HT1080 (cell line): ENCODE measurements at places on chromosomes 13 and 19.
A peak's percentile ranks its signal among the peaks of the same experiment; 100 is the strongest.

GRCh38 chr19:45451131-45451849 is 16.5 kb upstream of the FOSB start:
- peak; percentile 58 for DNase-seq

DNA sequence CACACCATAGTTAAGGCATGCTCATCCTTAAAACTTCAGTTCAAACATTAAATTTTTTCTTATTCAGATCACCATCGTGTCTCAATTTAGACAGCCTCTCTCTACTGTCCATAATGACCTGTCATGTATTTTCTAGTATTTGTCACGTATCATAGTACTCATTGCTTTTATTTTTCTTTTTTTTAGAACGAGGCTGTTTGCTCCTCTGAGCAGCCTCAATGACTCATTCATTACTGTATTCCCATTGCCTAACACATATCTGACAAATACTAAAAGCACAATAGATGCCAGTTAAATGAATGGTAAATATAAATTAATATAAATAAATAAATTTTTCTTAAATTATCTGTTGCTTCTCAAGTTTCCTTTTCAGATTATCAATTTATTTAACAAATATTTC is 245.5 kb downstream of the TUBA3C start:
- DNase-seq = peak; percentile 67

DNA sequence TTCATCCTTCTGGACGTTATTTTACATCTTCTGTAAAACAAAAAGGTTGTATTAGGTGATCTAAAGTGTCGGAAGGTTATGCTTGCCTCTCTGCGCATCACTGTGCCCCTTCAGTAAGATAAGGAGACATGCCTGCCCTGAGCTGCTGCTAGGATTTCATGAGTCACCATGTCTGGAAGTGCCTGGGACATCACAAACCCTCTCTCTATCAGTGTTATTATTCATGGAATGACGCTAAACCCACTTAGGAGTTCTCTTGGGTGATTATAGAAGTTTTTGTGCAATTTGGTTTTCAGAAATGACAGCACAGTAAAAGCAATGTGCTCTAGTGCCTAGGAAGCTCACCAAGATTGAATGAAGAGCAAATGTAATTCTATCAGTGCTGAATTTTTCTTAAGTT is 617.7 kb downstream of the DCT start:
- peak; percentile 53 for DNase-seq

GRCh38 chr13:36925603-36926002 is 5.6 kb upstream of the SMAD9 start:
- no peak for DNase-seq

GRCh38 chr19:48999481-49000325 is 6.0 kb downstream of the RUVBL2 start:
- peak; percentile 54 for DNase-seq

- no peak for DNase-seq
Observed at GRCh38 chr19:3132971-3133792, 2.7 kb upstream of the GNA15 start.

DNA sequence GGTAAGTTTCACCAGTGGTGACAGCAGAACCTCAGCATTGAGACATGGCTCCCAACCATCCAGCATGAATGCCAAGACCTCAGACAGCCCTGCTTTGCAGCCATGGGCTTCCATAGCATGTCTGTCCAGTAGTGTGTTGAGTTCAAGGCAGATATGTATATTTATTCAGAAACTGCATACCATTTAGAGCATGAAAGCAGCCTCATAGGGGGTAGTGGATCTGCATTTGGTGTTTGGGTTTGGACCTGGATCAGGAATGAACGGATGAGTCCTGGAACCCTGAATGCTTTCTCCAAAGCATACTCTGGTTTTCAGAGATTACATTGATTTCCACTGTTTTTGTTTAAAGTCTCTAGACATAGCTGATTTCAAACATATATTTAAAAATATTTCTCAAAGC is 114.3 kb downstream of the ESD start:
- no peak for DNase-seq

GRCh38 chr13:71838842-71839241 is 28.2 kb downstream of the DACH1 start:
- no peak for DNase-seq

DNA sequence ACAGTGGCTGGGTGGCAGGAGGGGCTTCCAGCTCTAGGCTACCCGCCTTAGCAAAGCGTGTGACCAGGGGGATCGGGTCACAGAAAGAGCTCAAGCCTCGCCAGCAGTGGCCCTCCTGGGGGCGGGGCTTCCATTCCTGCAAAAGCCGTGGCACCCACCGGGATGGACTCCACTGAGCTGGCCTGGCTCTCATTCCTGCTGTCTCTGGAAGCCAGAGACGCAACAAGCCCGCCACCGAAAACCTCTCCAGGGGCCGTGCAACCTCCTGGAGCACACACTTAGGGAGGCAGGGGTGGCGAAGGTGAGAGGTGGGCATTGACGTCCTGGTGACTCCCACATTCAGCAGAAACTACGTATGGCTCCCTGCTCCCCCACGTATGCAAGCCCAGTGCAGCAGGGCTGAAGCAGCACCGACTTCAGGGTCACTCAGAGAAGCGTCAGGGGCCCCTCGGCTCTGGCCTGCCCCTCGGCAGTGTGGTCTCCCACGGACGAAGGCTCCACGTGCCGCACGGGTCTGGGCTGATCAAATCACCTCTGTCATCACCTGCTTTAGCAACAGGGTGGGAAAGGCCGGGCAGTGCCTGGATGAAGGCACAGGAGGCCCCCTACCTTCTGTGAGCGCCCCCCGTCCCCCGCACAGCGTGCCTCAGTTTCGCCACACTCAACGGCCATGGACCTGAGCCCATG is 3.1 kb downstream of the C19orf25 start:
- no peak for DNase-seq

DNA sequence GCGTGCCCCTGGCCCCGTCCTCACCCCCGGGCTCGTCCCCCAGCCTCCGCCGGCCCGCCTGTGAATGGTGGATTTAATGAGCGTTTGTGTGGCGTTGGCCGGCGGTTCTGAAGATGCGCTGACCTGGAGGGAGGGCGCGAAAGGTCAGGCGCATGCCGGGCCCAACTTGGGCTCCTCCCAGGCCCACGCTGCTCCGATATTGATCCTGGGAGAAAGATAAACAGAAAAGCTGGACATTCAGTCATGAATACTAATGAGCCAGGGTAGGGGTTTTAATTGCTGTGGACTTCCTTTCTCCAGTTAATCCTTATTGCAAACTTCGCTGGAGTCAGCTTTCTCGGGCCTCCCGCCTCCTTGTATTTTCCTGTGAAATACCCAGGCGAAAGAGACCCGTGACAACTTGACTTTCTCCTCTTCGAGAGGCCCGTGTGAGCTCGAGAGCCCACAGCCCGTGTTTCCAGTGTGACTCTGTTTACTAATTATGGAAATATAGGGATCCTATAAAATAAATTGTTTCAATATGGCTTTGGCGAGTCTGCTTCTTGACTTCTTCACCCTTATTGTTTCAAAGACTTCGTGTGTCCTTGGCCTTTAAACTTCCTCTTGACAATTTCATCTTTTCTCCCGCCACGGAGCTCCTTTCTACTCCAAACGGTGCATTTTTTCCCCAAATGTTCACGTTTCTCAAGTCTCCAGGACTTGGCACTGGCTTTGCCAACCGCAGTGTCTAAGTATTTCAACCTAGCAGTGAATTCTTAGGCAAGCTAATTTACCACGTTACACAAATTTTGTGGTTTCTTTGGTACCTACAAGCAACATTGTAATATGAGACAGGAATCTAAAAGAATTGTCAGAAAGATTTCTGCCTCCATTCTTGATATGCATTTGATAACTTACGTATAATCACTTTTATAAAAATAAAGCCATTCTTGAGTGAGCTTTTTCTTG is 10.5 kb downstream of the ZIC2 start:
- no peak for DNase-seq

DNA sequence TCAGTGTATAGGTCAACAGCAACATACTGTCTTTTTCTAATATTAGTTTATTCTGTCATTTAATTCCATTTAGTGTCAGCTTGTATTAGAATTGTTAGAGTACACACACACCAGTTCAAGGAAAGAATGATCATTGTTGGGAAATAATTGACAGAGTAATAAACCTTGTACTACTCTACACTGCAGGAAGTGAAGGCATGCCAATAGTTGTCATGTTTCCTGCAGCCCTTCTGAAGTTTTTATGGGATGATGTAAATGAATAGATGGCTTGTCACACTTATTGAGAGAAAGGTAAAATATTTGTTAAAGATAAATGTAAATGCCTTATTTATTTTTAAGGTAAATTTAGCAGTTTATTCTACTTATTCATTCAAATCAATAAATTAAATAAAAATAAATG is 306.9 kb upstream of the KLHL1 start:
- DNase-seq = no peak

GRCh38 chr19:4352701-4353121 is 9.3 kb downstream of the MPND start:
- no peak for DNase-seq

GRCh38 chr19:43380771-43381386 is 27.4 kb downstream of the CD177 start:
- no peak for DNase-seq

- no peak for DNase-seq
Observed at GRCh38 chr13:26343816-26344215, 89.9 kb downstream of the CDK8 start.

DNA sequence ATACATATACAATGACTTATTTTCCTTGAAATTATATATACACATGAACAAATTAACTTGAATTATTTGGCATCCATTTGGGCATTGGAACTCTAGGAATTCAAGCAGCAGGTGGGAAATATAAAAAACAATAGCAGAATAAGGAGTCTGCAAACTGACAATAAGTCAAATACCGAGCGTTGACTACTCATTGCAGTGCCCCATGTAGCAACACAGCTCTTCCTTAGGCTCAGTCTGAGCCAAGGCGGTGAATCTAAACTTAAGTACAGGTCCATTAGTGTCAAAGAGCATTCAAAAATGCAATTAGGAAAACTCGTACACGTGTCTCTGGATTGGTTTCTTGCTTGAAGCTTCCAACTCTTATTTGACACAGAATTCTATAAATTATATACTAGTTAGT is 462.5 kb upstream of the KLF12 start:
- no peak for DNase-seq

GRCh38 chr13:93996481-93996880 is 483.0 kb downstream of the DCT start:
- no peak for DNase-seq

- no peak for DNase-seq
Observed at GRCh38 chr13:30022796-30023195, 172.4 kb upstream of the UBL3 start.

DNA sequence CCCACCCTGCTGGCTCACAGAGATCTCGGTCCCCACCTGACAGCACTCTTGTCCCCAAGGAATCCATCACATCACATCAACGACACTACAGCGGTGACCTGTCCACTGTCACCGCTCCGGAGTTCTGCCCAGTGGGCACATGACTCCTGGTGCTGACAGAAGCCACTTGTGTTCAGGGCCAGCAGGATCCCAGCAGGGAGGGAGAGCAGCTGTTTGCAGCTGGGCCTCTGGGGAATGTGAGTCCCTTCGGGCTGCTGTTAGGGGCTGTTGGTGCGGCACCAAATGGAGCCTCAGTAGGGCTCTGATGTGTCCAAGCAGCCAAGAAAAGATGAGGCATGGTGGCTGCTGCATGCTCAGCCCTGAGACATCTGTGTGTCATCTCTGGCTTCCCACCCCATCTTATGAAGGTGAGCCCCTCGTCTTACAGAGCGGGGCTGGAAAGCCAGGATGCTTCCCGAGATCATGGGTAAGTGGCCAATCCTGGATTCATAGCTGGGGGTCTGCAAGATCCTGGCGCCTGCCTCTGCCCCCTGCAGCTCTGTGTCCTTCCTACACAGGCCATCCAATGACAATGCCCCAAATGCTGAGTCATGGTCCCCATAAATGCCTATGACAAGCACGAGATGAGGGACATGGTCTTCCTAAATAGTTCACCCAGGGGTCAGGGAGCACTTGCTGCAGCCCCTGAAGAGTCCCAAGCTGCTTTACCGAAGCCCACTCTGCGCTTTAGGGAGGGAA is 56.0 kb downstream of the F2RL3 start:
- no peak for DNase-seq

- DNase-seq = no peak
Observed at GRCh38 chr13:49865218-49865617, 70.9 kb downstream of the SPRYD7 start.

- peak; percentile 63 for DNase-seq
Observed at GRCh38 chr13:97395447-97396136, 38.4 kb upstream of the RAP2A start.

GRCh38 chr19:15048885-15049541 is at the start of gene CASP14:
Gene CASP14 (plus strand): TSS chr19:15049480. CDS start chr19:15052252, 2,772 bp downstream.
- no peak for DNase-seq

DNA sequence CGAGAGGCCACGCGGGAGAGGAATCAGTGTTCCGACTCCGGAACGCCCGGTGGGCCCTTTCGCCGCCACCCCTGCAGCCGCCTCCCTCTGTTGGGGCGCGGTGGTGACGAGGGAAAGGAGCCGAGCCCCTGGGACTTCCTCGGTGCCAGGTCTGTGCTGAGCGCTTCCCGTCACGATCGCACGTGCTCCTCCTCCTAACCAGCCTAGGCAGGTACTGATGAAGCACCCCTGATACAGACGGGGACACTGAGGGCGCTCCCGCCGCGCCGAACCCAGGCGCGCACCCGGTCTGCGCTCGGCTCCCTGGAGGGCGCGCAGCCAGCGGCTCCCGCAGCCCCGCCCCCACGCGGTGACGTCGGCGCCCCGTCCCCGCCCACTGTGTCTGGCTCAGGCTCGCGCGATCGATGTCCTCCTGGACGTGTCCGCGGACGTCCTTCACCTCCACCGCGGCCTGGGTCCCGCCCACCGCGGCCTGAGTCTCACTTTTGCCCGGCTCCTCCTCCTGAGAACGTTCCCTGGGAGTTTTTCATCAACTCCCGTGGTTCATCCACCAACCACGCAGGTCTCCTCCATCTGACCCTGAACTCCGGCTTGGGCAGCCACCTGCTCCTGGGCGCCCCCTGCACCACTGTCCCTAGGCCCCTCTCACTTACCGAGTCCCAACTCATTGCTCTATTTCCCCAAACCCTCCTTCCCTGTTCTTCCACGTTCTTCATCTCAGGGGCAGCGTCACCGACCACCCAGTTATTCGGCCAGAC is 2.6 kb upstream of the KLK15 start:
- peak; percentile 48 for DNase-seq

DNA sequence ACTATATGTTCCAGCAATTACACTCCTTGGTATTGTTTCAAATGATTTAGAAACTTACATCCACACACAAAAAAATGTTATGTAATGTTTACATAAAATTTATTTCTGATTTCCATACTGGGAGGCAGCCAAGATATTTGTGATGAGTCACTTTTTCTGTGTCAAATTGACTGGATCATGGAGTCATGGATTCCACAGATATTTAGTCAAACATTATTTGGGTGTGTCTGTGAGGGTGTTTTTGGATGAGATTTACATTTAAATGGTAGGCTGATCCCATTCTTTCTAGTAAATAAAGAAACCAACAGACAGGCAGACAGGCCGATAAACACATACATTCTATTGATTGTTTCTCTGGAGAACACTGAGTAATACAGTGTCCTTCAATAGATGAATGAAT is 562.8 kb downstream of the SLITRK6 start:
- DNase-seq = peak; percentile 62
